ENCODE measurements at places on chromosomes 1 and 21. TPM values are rescaled to one million over a fixed set of nuclear protein-coding genes. Genes with fewer than 3 reads are reported as not detected.
A peak's percentile ranks its signal among the peaks of the same experiment; 100 is the strongest.

The VSIG8 gene
- polyA plus RNA-seq = 0.13 TPM

The AMIGO1 gene
- polyA plus RNA-seq = 2.6 TPM

The S100A13 gene
- 282 TPM for polyA plus RNA-seq

DNA sequence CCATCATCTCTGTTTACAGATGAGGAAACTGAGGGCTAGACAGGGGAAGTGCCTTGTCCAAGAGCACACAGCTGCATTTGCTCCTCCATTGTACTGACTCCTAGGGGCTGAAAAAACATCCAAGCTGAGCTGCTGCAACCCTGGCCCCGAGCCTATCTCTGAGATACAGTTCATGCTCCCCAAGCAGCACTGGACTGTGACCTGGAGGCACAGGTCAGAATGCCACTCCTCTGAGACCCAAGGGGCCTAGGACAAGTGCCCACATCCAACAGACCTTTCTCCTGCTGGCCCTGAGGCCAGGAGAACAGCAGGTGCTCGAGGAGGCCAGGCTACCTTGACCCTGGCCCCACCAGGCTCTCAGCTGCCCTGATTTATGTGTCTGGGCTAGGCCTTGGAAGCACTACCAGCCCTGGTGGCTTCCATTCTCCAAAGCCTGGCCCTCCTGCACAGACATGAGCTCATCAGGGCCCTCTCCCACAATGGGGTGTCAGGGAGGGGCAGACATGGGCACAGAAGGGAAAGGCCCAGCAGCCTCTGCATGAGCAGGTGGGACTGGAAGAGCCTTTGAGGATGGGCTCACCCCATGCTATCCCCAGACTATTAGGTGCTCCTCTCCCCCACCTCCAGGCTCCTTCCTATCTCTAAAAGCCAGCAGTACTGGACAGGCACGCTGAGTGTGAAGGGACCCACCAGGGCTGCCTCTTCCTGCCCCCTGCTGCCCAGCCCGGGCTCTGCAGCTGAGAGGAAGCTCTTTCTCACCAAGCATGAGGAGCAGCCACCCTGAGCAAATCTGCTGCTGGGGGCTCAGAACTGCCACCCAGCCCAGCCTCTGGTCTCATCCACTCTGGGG, 18.8 kb downstream of the ADGRB2 start:
- no peaks in the 10 kb centered on the region for H3K27me3 ChIP-seq
- H3K4me1 ChIP-seq = peaks cover 42% of the 10 kb centered on the region
- DNase-seq = peak; percentile 81
- H3K27ac ChIP-seq = peak overlapping the region; percentile 40

The MEX3A gene
- 9.3 TPM for polyA plus RNA-seq

DNA sequence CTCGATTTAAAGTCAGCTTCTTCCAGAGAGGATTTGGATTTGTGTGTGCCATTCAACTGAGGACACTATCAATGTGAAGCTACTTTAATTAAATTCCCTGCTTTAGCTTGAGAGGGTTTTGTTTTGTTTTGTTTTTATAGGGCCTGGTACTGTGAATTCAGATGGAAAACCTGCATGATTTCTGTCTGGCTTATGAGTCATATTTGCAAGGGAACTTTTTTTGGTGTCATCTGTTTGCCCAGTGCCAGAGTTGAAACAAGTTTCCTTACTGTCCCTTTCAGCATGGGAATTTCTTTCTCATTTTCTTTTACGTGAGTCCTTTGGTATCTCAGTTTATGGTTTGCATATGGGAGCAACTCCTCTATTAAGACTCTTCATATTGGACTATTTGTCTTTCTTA, 194.6 kb downstream of the GREM2 start:
- H3K27me3 ChIP-seq = no peaks in the 10 kb centered on the region
- H3K27ac ChIP-seq = no peak overlapping the region
- H3K4me3 ChIP-seq = no peak overlapping the region
- H3K36me3 ChIP-seq = no peaks in the 10 kb centered on the region

GRCh38 chr1:159900086-159900680, at the start of gene CFAP45:
TSS of gene CFAP45 (minus strand) at chr1:159900165. CDS start at chr1:159900098, 67 bp downstream.
- peak; percentile 95 for DNase-seq
- H3K36me3 ChIP-seq = no peaks in the 10 kb centered on the region
- H3K4me1 ChIP-seq = peaks cover 14% of the 10 kb centered on the region

DNA sequence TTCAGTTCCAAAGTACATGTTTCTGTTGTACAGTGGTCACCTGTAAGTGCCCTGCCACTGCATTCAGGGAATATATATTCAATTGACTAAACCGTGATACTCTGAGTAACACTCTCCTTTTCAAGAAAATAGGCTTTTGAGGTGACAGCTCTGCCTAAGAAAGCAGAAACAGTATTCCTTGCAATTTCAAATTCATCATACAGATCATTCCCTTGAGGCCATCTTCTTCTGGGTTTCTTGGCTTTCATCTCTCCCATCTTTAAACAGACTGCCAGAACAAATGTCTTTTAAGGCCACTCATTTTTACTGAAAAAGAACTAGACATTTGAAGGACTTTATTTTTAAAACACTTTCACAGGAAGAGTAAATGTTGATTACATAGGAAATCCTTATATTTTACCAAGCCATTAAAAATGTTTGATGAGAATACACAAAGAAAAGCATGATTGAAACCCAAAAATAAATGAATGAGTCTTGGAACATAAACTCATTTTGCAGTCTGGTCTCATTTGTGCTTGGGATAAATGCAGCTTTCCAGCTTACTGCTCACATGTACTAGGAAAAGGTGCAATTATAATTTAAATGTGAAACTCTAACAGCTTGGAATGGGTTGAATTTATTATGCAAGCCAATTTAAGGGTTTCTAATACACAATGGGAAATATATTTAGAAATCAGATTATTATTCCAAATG, 34.7 kb downstream of the PLPPR5 start:
- H3K27me3 ChIP-seq = no peaks in the 10 kb centered on the region
- no peaks in the 10 kb centered on the region for H3K4me1 ChIP-seq
- no peak overlapping the region for H3K4me3 ChIP-seq
- H3K36me3 ChIP-seq = no peaks in the 10 kb centered on the region
- no peak overlapping the region for H3K27ac ChIP-seq

DNA sequence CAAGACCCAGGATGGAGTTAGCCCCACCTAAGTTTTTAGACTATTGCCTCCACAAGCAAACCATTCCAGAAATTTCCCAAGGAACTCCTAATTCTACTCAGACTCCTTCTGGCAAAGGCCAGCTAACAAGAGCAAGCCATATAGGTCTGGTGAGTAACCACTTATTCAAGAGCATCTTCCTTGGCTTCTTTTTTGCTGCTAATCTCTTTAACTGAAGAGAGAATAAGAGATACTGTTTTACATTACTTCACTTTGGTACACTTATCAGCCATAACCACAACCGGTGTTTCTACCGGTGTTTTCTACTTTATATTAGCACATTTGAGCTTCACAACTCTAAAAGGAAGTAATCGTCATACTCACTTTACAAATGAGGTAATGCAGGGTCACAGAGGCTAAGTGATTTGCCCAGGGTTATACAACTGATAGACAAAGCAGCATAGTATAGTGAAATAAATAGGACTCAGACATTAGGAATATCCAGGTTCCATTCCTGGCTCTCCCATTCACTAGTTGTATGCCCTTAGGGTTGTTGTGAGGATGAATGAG, 1.7 kb upstream of the EPS15 start:
- H3K27ac ChIP-seq = peak overlapping the region; percentile 74
- H3K36me3 ChIP-seq = no peaks in the 10 kb centered on the region
- DNase-seq = no peak
- no peak overlapping the region for H3K4me3 ChIP-seq

The LAD1 gene
- polyA plus RNA-seq = 63.5 TPM

The NBPF20 gene
- polyA plus RNA-seq = 1.3 TPM

- H3K27me3 ChIP-seq = no peaks in the 10 kb centered on the region
- no peaks in the 10 kb centered on the region for H3K36me3 ChIP-seq
- H3K4me3 ChIP-seq = no peak overlapping the region
- H3K27ac ChIP-seq = no peak overlapping the region
- DNase-seq = no peak
Measured at GRCh38 chr1:84402060-84402459, 3.8 kb downstream of the DNASE2B start.

The PLCH2 gene
- 3.4 TPM for polyA plus RNA-seq

The AADACL4 gene
- polyA plus RNA-seq = not detected

- H3K4me1 ChIP-seq = no peaks in the 10 kb centered on the region
- no peak overlapping the region for H3K27ac ChIP-seq
- H3K36me3 ChIP-seq = no peaks in the 10 kb centered on the region
- H3K27me3 ChIP-seq = peaks cover 18% of the 10 kb centered on the region
- no peak overlapping the region for H3K4me3 ChIP-seq
Measured at GRCh38 chr21:32868631-32869454, 97.3 kb upstream of the PAXBP1 start.

DNA sequence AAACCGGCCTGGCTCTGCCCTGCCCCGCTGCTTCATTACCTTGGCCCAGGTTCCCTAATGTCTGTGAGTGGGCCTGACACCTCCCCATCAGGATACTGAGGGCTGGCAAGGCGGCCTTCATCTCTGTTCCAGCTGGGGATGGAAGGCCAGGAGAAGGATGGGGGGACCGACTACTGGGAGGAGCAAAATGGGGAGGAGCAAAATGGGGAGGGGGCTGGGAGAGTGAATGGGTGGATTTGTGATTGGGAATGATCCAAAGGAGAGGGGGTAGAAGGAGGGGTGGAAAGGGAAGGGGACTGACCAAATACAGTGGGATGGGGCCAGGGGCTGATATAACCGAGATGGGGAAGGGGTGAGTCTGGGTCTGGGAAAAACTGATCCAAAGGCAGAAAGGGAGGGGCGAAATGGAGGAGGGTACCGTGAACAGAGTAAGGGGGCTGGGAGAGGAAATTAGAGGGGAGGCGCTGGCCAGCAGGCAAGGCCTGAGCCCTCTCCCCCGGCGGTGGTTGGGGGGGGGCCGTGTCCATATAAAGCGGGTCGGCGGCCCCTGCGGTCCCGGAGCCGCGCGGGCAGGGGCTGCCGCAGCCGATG, at the start of gene FOXE3:
Gene FOXE3, plus strand, starts transcription at position 558 of the 591 bp plus-strand sequence. Its CDS starts 31 bp downstream, at position 589.
- H3K27ac ChIP-seq = no peak within 1 kb of the TSS
- no peaks in the 10 kb centered on the region for H3K36me3 ChIP-seq
- no peaks in the 10 kb centered on the region for H3K4me1 ChIP-seq

- H3K27me3 ChIP-seq = no peaks in the 10 kb centered on the region
- no peak overlapping the region for H3K27ac ChIP-seq
- H3K36me3 ChIP-seq = no peaks in the 10 kb centered on the region
- H3K4me3 ChIP-seq = no peak overlapping the region
Measured at GRCh38 chr1:196960854-196961253, 16.5 kb upstream of the CFHR5 start.

DNA sequence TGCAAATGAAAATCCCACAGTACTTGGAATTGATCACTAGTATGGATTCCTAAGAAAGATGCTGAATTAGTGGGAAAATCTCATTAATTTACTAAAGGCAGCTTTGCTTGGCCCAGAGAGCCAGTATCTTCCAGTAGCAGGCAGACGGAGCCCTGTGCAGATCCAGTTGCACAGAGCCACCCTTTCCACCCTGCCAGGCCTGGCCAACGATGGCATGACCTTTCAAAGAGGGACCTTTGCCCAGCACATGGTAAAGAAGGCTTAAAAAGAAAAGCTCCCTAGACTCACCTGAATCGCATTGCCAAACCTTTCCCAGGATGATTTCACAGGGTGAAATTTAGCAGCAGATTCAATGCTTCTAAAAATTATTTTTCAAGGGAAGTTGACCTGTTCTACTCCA, 170.5 kb upstream of the CAMK1G start:
- H3K27me3 ChIP-seq = no peaks in the 10 kb centered on the region
- H3K4me3 ChIP-seq = no peak overlapping the region
- H3K36me3 ChIP-seq = no peaks in the 10 kb centered on the region
- peaks cover 9% of the 10 kb centered on the region for H3K4me1 ChIP-seq

DNA sequence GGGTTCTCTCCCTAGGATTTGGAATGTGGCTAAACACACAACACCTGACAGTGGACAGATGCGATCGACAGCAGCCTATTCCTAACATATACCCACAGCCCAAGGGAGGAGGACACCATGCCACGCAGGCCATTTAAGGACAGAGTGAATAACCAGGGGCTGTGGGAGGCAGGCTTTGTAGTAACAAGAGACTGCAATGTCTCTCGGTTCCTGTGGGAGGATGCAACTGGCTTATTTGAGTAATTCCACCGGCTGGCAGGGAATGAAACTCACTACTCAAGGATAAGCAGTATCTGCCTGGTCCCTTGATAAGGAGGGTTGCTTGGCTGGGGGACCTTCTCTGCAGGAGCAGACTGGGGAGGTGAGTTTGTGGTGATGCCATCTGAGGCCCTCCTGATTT, 109.6 kb downstream of the PCP4 start:
- H3K4me3 ChIP-seq = no peak overlapping the region
- no peak for DNase-seq
- peaks cover 10% of the 10 kb centered on the region for H3K4me1 ChIP-seq
